ENCODE measurements at places on chromosomes 1 and 21.

DNA sequence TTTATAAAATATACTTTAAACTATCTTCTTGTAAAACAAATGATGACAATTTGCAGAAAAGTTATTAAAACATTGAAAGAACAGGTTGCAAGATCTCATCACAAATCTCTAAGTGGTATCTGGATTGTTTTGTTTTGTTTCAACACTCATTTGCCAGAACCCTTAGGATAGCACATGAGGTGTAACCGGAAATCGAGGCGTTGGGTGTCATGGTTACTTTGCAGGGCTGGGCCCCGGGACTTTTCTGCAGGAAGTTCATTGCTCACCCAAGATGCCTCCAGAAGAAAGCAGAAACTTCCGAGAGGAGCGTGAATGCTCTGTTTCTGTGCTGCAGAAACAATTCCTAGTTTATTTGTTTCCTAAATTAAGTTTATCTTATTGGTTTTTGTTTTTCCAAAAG is 2.5 kb downstream of the DISC1 start:
- no peak overlapping the region for H3K4me3 ChIP-seq
- no peaks in the 10 kb centered on the region for H3K36me3 ChIP-seq
- no peak for DNase-seq
- H3K27me3 ChIP-seq, result peaks cover 6% of the 10 kb centered on the region

- H3K4me3 ChIP-seq, result peak overlapping the region; percentile 66
- H3K27me3 ChIP-seq, result no peaks in the 10 kb centered on the region
- H3K4me1 ChIP-seq, result peaks cover 48% of the 10 kb centered on the region
- H3K36me3 ChIP-seq, result peaks cover 2% of the 10 kb centered on the region
- H3K27ac ChIP-seq, result peak overlapping the region; percentile 93
Measured at GRCh38 chr1:3656450-3657095, 4.3 kb downstream of the TP73 start.

DNA sequence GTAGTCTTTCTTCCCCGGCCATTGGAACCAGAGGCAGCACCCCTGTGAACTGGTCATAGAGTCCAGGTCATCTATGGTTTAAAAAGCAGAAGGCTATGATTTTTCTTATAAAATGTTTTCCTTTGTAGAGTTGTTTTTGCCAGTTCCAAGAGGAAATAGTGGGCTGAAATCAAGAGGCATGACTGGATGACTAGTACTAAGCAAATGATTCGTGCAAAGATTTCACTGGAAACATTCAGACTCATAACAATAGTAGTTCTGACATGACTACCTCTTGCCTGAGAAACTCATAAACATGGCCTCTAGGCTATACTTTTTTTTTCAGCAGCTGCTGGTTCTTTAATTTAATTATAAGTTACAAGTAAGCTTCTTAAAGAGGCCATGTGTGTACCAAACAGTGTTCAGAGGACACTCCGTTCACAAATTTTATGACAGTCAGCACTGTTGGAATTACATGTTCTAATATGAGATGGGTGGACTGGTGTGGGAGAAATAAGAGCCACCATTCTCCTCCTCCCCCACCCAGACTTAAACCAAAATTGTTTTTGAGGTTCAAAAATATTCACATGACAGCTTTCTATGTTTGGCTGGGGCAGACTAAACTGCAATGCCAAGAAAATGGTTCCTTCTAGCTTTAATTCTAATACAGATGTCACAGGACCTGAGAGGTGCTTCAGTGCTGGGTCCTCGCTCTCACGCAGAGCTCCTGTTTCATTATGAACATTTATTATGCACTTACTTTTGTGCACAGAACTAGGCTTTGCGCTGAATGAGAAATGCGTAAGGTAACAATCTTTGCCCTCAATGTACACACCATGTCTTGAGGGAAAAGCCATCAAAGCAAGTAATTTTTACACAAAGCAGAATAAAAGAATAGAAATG is 147.5 kb downstream of the ZC3H11B start:
- peak overlapping the region; percentile 80 for H3K27ac ChIP-seq
- H3K4me3 ChIP-seq, result no peak overlapping the region
- no peaks in the 10 kb centered on the region for H3K27me3 ChIP-seq
- no peaks in the 10 kb centered on the region for H3K36me3 ChIP-seq

- H3K4me3 ChIP-seq, result no peak overlapping the region
- H3K36me3 ChIP-seq, result no peaks in the 10 kb centered on the region
- no peaks in the 10 kb centered on the region for H3K27me3 ChIP-seq
- no peak overlapping the region for H3K27ac ChIP-seq
- no peak for DNase-seq
Measured at GRCh38 chr1:70745199-70745598, 302.4 kb downstream of the PTGER3 start.

GRCh38 chr1:32538887-32539583 is at the start of gene ZBTB8A:
Gene ZBTB8A (plus strand): TSS chr1:32539427. CDS start chr1:32592932, 53,505 bp downstream.
- H3K27ac ChIP-seq, result no peak within 1 kb of the TSS
- no peaks in the 10 kb centered on the region for H3K36me3 ChIP-seq
- peak within 1 kb of the TSS; percentile 67 for H3K4me3 ChIP-seq
- no peak for DNase-seq
- H3K4me1 ChIP-seq, result no peaks in the 10 kb centered on the region

- no peaks in the 10 kb centered on the region for H3K36me3 ChIP-seq
- peak; percentile 2 for DNase-seq
- no peak overlapping the region for H3K27ac ChIP-seq
- no peaks in the 10 kb centered on the region for H3K27me3 ChIP-seq
Measured at GRCh38 chr1:29379443-29380073, 143.2 kb downstream of the PTPRU start.

DNA sequence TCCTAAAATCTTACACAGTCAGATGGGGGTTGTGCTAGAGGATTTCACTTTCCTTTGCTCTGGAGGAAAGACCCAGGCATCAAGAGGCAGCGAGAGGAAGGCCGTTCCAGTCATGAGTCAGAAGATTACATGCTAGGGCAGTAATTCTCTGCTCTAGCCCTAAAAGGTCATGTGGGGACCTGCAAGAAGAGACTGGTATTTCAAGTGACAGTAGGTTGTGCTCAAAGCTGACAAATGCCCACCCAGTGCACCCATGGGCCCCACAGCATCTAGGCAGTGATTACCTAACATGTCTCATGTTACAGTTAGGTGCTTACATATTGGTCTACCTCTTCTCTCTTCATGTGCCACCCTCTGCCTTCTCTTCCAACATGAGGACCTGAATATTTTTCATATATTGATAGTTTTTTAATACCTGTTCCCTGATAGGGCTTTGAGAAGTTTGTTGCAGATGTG is 99.7 kb upstream of the BEND5 start:
- H3K4me3 ChIP-seq, result no peak overlapping the region
- H3K36me3 ChIP-seq, result no peaks in the 10 kb centered on the region
- DNase-seq, result no peak
- no peaks in the 10 kb centered on the region for H3K27me3 ChIP-seq
- H3K4me1 ChIP-seq, result no peaks in the 10 kb centered on the region

- no peaks in the 10 kb centered on the region for H3K4me1 ChIP-seq
- no peaks in the 10 kb centered on the region for H3K27me3 ChIP-seq
- DNase-seq, result no peak
- H3K4me3 ChIP-seq, result no peak overlapping the region
Measured at GRCh38 chr1:104100115-104100514, 350.4 kb downstream of the AMY1C start.

DNA sequence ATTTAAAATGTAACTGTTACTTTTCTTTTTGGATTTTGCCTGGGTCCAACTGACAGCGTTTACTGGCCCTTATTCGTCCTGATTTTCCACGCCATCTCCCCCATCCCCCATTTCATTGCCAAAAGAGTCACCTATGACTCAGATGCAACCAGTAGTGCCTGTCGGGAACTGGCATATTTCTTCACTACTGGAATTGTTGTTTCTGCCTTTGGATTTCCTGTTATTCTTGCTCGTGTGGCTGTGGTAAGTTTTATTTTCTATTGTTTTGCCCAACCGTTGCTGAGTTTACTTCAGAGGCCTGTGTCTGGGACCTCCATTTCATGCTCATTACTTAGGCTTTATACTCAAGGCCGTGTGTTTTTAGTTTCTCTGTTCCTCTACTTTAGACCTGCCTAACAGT is 9.3 kb downstream of the LEPR start:
- H3K4me3 ChIP-seq, result no peak overlapping the region
- peaks cover 16% of the 10 kb centered on the region for H3K36me3 ChIP-seq
- no peaks in the 10 kb centered on the region for H3K27me3 ChIP-seq
- DNase-seq, result no peak

- H3K27me3 ChIP-seq, result no peaks in the 10 kb centered on the region
- no peak overlapping the region for H3K4me3 ChIP-seq
- peaks cover 5% of the 10 kb centered on the region for H3K4me1 ChIP-seq
- H3K36me3 ChIP-seq, result no peaks in the 10 kb centered on the region
Measured at GRCh38 chr1:24004132-24004531, 24.0 kb upstream of the SRSF10 start.

GRCh38 chr1:5901150-5901549 is 91.1 kb downstream of the NPHP4 start:
- DNase-seq, result no peak
- H3K4me1 ChIP-seq, result no peaks in the 10 kb centered on the region
- H3K36me3 ChIP-seq, result peaks cover 3% of the 10 kb centered on the region
- no peaks in the 10 kb centered on the region for H3K27me3 ChIP-seq
- H3K4me3 ChIP-seq, result no peak overlapping the region

DNA sequence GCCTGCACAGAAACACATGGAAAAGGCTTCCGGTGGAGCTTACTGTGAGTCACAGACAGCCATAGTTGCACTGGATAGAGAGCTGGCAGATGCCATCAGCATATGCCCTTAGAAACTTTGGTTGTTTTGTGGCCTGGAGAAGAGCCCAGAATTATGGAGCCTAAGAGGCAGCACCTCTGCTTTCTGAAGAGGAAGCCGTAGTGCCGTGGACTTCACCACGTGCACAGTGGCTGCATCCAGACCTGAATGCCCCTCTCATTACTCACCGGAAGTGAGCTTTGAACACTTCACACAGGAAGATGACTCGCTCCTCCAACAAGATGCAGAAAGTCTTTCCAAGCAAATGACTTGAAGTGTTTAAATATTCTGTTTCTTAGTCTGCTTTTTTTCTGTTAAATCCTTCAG is 28.4 kb downstream of the JUN start:
- H3K4me1 ChIP-seq, result 0 out of 2 replicates have a peak, but pooled peaks cover 4% of the 10 kb centered on the region
- no peaks in the 10 kb centered on the region for H3K27me3 ChIP-seq
- H3K27ac ChIP-seq, result no peak overlapping the region
- no peak overlapping the region for H3K4me3 ChIP-seq

GRCh38 chr1:24386241-24386640 is 27.3 kb downstream of the STPG1 start:
- peaks cover 31% of the 10 kb centered on the region for H3K4me1 ChIP-seq
- no peaks in the 10 kb centered on the region for H3K36me3 ChIP-seq
- no peaks in the 10 kb centered on the region for H3K27me3 ChIP-seq
- DNase-seq, result no peak
- H3K27ac ChIP-seq, result no peak overlapping the region

DNA sequence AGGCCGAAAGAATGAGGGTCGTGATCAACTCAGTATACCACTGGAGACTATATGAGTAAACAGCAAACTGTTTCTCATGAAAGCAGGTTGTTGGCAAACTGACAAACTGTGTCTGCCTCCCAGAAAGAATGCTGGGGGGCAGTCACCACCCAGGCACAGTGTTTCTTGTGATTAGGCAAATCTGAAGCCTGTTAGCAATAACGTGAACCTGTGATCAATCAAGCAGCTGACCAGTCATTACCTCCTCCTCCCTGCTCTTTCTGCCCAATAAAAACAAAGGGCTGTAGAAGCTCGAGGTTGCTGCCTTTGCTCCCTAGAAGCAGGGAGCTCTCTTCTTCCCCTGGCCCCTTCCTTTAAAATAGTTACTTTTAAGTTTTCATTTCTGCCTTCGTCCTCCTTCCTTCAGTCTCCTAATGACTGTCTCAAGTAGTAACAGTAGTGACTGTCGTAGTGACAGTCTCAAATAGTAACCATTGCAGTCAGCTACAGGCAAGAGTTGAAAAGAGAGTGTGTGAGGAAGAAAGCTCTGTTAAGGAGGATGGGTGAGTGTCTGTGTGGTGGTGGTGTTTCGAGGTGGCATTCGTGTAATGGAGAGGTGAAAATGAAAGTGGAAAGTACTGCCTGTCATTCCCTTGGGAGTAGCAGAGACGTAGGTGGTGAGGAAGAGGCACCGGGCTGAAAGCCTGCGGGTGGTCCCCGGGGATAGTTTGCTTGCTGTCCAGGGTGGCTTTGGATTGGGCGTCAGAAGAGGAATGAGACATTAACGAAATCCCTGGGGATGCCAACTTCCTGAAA is 14.5 kb downstream of the HHAT start:
- no peaks in the 10 kb centered on the region for H3K36me3 ChIP-seq
- DNase-seq, result peak; percentile 72
- no peaks in the 10 kb centered on the region for H3K27me3 ChIP-seq
- H3K27ac ChIP-seq, result peak overlapping the region; percentile 53

- DNase-seq, result peak; percentile 79
- H3K4me3 ChIP-seq, result no peak overlapping the region
- H3K27me3 ChIP-seq, result no peaks in the 10 kb centered on the region
- H3K36me3 ChIP-seq, result no peaks in the 10 kb centered on the region
- no peak overlapping the region for H3K27ac ChIP-seq
Measured at GRCh38 chr1:174968750-174969244, 30.9 kb upstream of the CACYBP start.

GRCh38 chr1:212257157-212257556 is 28.1 kb upstream of the PPP2R5A start:
- H3K4me3 ChIP-seq, result no peak overlapping the region
- no peaks in the 10 kb centered on the region for H3K27me3 ChIP-seq
- DNase-seq, result no peak
- H3K4me1 ChIP-seq, result peaks cover 14% of the 10 kb centered on the region
- no peaks in the 10 kb centered on the region for H3K36me3 ChIP-seq
- H3K27ac ChIP-seq, result no peak overlapping the region

DNA sequence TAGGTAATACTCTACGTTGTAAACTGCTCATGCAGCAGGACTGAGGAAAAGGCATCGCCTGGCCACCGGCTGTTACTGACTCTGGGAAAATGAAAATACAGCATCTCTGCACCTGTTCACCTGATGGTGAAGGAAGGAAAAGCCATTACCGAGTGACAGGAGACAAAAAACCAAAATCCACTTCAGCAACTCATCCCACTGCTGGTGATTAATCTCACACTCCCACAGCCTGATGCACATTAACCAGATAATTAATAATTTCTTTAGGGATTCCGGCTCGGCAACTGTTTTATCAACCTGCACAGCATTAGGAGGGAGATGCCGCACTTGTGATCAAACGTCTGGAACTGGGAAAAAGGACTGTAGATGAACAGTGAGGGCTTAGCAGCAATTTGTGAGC is 183.9 kb upstream of the ESRRG start:
- no peak for DNase-seq
- H3K4me1 ChIP-seq, result no peaks in the 10 kb centered on the region
- no peaks in the 10 kb centered on the region for H3K36me3 ChIP-seq
- H3K4me3 ChIP-seq, result no peak overlapping the region
- no peak overlapping the region for H3K27ac ChIP-seq

- no peak for DNase-seq
- H3K27ac ChIP-seq, result no peak overlapping the region
- no peaks in the 10 kb centered on the region for H3K36me3 ChIP-seq
- H3K4me1 ChIP-seq, result no peaks in the 10 kb centered on the region
- peaks cover 2% of the 10 kb centered on the region for H3K27me3 ChIP-seq
Measured at GRCh38 chr1:3607703-3608065, 3.6 kb downstream of the MEGF6 start.

All from GM12878 (cell line).